Stomach (tissue), 19 donors: ENCODE measurements at places on chromosomes 2 and 18.

DNA sequence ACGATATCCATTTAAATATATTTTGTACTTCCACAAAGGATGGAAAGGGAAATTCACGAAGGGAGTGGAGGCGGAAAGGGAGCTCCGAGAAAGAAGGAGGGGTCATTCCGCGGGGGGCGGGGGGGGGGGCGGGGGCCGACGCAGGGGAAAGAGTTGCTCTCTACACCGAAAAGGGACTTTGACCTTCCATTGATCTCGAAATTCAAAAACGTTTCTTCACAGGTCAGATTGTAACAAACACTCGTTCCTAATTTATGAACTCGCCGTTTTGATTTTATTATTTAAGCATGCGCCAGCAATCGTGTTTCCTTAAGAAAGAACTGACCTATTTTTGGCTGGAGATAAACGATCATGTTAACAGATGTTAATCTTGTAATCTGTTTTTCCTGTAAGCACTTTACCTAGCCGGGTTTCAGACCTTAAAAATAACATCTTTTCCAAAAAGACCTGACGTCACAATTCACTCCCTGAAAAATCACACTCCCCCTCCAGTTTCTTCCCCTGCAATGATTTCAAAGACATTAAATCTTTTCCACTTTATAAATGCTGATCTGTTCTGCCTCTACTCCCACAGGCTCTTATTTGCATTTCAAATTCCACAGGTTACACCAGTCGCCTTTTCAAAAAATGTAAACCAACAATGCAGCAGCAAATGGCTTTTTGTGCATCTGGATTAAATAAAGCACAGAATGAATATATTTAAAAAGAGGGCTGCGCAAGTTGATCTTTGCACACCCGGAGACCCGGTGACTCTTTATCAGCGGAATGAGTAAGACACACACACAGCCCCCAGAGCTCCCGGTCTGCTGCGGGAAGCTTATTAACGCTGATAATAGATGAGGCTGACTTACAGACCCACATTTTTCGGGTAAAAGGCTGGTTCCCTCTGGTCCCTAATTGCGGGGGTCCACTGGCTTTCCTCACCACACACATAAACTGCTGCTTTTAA lies 1.6 kb downstream of the ZNF516 start:
- no peak for DNase-seq

- peak; percentile 72 for DNase-seq
Measured at GRCh38 chr18:32349728-32350395, 120.8 kb downstream of the GAREM1 start.

GRCh38 chr2:161713706-161714105 lies 89.5 kb downstream of the SLC4A10 start:
- no peak for DNase-seq

- peak; percentile 92 for DNase-seq
Measured at GRCh38 chr2:46296840-46297545, at the start of gene EPAS1. Gene EPAS1, plus strand, starts transcription at chr2:46297407. Its CDS starts 505 bp downstream, at chr2:46297912.

DNA sequence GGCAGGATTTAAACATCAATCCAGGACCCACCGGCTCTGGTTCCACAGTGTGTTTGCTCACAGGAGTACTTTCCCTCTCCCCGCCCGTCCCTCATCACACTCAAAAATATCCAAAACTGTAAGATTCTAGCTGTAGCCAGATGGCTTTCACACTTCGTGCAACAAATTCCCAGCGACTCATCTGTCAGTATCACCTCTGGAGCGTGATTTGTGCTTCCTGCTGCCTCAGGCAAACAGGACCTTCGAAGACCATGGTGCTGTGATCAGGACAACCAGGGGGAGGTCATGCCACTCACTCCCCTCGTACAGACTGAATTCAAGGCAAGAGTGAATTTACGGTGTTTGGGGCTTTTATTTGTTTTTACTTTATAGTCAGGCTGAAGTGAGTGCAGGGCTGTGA lies 154.5 kb upstream of the PID1 start:
- no peak for DNase-seq
